ENCODE measurements at places on chromosomes 5 and 9.

GRCh38 chr5:153902016-153902415 is 136.7 kb downstream of the FAM114A2 start:
- no peak for DNase-seq

DNA sequence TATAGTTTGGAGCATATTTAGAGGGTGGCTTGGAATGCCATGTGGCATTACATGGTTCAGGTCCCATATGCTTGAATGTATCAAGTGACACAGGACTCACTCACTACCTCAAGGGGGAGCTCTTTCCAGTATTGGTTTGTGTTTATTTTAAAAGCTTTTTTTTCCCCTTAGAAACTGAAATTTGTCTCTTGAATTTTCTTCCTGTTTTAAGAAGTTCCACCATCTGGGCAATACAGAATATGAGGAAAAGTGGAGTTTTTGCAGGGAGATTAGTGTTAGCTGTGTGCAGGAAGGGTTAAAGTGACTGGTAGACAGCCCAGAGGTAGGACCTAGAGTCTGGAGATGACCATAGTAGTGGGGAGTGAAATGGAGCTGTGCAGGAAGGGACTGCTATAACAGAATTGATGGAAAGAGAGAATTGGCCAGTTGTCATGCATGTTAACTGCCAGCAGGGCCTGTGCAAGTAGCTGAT is 36.6 kb downstream of the CTNNA1 start:
- peak; percentile 25 for DNase-seq

DNA sequence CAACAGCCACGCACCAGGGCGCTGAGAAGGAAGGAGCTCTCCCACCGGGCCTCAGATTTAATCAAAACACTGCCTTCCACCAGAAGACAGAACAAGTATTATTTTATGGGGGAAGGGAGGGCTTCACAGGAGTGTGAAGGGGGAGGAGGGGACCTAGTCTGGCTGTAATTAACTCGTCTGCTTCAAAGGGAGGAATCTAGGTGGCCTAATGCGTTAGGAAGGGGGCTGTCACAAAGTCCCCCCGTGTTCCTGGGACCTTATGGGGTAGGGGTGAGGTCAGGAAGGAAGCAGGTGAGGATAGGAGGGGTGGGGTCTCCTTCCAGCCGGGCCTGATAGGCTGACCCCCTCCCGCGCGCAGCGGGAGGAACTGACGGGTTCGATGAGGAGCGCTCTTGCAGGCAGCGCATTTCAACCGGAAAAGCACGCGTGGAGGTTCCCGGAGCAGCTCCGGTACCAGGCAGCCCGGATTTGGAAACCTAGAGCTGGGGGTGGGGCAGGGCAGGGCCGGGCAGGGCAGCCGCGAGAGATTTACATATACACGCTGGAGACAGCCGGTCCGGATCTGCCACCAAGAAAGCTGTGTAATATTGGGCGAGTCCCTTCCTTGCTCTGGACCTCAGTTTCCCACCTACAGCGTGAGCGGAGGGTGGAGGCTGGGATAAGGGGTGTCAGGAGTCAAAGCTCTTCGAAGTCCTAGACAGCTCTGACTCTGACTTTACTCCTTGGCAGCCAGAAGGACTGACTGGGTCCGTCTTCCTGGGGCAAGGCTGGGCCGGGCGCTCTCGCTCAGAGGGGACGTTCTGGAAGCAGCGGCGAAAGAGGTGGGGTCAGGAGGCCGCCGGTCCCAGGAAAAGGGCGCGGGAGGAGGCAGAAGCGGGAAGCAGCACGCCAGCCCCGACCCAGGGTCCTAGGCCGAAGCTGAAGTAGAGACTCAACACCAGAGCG is 1.8 kb downstream of the SHB start:
- DNase-seq = no peak

- DNase-seq = no peak
These were observed 42.5 kb downstream of the CEMIP2 start for GRCh38 chr9:71725590-71726338.

DNA sequence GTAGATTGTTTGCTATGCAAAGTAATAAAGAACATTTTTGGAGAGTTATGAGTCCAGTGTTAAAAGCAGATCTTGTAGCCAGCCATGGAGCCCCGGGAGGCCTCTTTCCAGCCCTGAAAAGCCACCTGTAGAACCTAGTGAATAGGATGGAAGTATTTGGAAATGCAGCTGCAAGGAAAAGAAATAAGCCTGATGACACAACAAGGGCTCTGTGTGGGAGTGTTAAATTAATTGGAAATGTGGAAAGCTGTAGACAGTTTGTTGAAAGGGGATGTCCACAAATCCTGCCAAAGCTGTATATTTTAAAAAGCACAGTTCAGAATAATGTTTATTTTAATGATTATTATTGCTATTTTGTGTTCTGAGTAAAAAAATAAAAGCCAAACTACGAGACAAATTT is 152.5 kb upstream of the GHR start:
- no peak for DNase-seq

DNA sequence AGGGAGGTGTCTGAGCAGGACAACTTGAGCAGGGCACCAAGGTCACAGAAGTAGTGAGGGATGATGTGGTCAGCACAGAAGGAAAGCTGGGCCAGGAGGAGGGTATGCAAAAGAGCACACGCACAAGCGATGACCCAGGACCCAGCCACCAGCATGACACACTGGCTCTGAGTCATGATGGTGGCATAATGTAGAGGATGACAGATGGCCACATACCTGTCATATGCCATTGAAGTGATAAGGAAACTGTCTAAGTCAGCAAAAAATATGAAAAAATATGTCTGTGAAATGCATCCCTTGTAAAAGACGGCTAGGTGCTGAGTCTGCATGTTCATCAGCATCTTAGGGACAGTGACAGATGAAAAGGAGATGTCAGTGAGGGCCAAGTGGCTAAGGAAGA is 380 bp downstream of the OR1J1 start:
- no peak for DNase-seq

- no peak for DNase-seq
These were observed 40.6 kb upstream of the MAP1B start for GRCh38 chr5:72066705-72067107.

DNA sequence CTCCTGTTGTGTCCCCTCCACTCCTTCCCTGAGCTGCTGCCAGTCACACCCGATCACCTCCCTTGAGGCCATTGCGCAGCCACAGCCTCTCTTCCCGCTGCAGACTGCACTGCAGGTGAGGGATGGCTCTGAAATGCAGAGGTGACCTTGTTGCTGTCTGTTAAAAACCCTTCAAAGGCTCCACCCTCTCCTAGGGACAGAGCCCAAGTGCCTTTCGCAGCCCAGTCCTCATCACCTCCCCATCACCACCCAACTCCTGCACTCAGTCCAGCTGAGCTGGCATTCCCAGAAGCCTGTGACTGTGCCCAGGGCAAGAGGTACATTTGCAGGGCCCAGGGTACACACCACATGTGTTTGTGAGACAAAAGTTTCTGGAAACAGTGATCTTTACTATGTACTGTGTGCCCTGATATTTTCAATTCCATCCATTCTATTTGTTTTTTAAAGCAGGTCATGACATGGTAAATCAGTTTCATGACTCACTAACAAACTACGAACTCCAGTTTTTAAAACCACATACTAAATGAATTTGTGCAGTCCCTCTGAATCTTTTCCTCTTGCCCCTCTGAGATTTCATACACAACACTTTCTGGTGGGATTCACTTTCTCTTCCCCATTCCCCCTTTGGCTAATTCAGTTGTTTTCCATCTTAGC is 73.0 kb upstream of the SPOCK1 start:
- DNase-seq = no peak

DNA sequence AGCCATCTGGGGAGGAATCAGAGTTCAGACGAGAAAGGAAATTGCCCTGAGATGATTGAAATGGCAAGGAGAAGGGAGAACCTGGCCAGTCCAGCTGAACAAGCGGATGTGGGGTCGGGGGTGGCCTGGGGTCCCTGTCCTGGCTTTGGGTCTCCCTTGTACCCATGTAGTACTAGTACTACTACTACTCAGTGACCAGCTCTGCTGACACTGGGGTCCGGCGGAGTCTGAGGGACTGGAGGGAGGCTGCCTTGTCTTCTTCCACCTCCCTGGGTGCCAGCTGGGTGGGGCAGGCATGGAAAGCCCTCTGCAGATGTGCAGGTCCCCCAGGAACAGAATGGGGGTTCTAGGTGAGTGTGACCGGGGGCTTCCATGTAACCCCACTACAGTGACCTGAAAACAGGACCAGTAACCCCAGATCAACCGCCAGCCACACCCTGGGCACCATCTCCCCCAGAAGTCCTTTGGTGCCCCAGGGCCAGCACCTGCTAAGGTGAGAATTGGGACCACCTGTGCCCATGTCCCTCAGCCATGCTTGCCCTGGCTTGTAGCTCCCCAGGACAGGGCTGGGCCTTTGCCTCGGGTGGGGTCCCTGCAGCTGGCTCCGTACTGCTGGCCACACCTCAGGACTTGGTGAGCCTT is 89.1 kb upstream of the COL5A1 start:
- DNase-seq = no peak

- DNase-seq = no peak
These were observed 76.1 kb upstream of the ASS1 start for GRCh38 chr9:130368631-130369103.

DNA sequence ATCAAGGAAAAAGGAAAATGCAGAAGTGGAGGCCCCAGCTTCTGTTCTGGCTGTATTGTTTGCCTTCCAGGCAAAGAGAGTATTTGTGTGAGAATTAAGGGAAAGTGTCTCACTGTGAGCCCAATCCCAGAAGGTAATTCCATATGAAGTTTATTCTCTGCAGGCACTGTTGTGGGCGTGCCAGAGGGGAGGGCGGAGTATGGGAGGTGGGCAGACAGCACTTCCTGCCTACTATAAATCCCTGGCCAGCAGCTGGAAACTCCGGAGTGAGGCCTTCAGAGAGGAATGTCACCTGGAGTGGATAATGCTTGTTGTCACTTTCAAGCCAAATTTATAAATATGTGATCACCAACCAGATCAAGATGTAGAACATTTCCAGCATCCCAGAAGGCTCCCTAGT is 209.5 kb downstream of the ARHGAP26 start:
- no peak for DNase-seq

- DNase-seq = no peak
These were observed 44.2 kb downstream of the NKD2 start for GRCh38 chr5:1052641-1053390.

GRCh38 chr9:7489036-7489435 is 310.5 kb downstream of the DMAC1 start:
- no peak for DNase-seq

- DNase-seq = no peak
These were observed 402.4 kb downstream of the AGTPBP1 start for GRCh38 chr9:85339338-85339737.

DNA sequence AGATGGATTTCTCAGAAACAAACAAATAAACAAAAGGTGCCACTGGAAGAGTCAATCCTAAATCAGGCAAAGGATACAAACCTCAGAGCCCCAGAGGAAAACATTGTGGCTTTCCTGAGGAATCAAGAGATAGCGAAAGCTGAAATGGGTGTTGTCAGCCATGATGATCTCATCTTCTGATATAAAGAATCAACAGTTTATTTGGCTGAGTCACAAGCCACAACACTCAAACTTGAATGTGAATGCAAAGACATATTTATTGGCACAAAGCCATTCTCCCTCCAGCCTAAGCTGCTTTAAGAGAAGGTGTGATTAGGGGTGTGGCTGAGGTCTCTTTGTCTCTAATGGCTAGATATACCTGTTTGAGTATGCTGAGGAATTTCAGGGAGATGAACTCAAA is 73.3 kb upstream of the NREP start:
- DNase-seq = no peak

DNA sequence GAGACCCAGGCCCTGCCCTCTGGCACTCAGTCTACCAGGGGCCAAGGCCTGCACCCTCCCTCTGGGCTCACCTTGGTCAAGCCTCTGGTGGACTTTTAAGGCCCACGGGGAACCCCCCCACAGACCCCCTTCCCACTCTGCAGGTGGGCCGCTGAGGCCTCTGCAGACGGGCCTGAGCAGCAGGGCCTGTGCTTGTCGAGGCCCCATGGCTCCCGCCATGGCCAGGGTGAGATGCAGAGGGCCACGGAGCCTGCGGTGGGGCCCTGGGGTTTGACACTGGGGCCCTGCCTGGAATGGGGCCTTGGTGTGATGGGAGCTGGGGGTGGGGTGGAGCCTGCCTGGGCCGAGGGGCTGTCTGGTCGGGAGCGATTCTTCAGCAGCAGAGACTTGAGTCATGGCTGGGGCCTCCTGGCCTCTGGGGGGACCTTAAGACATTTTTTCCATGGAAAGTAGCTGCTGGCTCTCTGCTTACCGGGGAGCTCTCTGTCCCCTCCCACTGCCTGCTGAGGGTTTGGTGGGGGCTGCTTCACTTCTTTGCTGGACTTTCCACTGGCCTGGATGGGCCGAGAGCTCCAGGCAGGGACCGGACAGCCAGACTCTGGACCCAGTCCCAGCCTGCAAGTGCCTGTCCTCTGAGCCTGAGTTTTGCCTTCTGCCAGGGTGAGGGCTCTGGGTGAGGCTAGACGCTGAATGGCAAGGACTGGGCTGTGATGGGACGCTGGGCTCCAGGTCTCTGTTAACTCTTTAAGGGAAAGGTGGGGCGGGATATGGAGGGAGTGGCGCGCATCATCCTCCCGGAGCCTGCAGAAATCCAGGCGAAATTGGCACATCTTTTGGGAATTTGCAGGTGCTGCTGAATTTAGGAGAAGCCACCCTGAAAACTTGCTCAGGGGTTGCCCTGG is 132.2 kb downstream of the RXRA start:
- DNase-seq = no peak

DNA sequence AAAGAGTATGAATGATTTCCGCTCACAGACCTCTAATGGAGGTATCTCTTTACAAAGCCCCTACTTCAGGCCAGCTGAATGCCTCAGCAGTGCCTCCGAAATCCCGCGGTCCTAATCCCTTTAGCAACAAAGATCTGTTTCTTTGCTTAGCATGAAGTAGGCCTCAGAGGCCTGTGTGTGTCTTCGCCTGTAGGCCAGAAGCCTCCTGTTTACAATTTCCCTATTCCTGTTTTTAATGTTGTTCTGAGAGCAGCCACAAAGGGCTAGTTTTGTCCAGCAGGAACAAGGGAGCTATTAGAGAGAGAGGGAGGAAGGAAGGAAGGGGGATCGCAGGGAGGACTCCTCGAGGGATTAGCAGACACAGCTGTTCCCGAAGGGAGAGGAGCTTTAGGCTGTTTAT is 166.4 kb upstream of the SPRY4 start:
- DNase-seq = no peak

- no peak for DNase-seq
These were observed 11.0 kb downstream of the MPDZ start for GRCh38 chr9:13268469-13268868.

GRCh38 chr9:4555236-4555635 is 65.0 kb downstream of the SLC1A1 start:
- DNase-seq = no peak

DNA sequence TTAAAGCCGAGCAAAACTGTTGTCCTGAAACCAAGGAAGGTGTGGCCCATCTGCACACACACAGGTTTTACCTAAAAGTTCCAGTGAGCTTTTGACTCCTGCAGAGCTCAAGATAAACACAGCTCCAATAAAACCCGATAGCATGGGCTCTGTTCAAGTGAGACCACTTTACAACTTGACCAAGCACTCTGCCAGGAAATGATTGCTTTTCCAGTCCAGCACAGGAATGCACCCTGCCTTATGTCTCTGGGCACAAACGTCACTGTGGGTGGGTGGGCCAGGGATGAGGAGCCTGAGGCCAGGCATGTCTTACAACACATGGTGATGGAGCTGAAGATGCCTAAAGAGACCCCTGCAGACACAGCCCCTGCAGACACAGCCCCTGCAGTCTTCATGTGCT is 115.3 kb downstream of the ROR2 start:
- no peak for DNase-seq

GRCh38 chr5:75601996-75602395 is 9.3 kb upstream of the ANKDD1B start:
- DNase-seq = no peak

GRCh38 chr9:135262248-135262647 is 174.8 kb downstream of the OLFM1 start:
- no peak for DNase-seq

Data from GM12864 (cell line).